Activated T-helper 2 cell treated with anti-CD3 and anti-CD28 coated beads, Interferon-gamma antibody, Interleukin-2, Interleukin-4, amounts not matched to agents 10 μg/mL and 5 μg/mL and 100 μg/mL, durations not matched to agents 14 hours and 24 hours and 36 hours (primary cell): ENCODE measurements at places on chromosomes 16 and 17. TPM values are rescaled to one million over a fixed set of nuclear protein-coding genes. Genes with fewer than 3 reads are reported as not detected.

DNA sequence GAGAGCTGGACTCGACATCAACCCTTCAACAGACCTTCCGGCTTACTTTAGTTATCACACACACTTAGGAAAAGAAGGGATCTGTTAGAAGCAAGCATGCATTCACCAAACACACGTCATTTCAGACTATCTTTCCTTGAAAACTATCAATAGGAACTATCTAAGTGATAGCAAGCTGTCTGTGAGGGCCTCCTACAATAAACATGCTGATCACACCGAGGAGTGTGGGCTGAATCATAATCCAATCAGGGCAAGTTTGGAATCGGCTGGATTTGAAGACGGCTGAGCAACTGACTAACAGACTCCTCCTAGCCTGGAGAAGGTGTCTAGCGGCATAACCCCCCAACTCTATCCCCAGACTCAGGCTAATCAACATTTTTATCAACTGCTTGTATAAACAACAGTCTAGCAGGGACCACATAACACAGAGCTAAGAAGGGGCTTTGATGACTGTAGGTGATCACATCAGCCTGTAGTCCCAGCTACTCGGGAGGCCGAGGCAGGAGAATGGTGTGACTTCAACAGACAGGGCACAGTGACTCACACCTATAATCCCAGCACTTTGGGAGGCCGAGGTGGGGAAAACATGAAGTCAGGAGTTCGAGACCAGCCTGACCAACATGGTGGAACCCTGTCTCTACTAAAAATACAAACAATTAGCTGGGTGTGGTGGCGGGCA is 14.1 kb downstream of the NXN start:
- no peaks in the 10 kb centered on the region for H3K36me3 ChIP-seq
- DNase-seq, result no peak
- H3K27me3 ChIP-seq, result peaks cover 18% of the 10 kb centered on the region
- H3K27ac ChIP-seq, result no peak overlapping the region
- no peaks in the 10 kb centered on the region for H3K4me1 ChIP-seq

GRCh38 chr17:47884905-47885730 is 10.9 kb upstream of the SP2 start:
- no peaks in the 10 kb centered on the region for H3K36me3 ChIP-seq
- H3K4me1 ChIP-seq, result no peaks in the 10 kb centered on the region
- DNase-seq, result no peak
- H3K27me3 ChIP-seq, result peaks cover 2% of the 10 kb centered on the region
- no peak overlapping the region for H3K27ac ChIP-seq
- H3K4me3 ChIP-seq, result no peak overlapping the region

GRCh38 chr17:31488982-31489294 is 97.5 kb downstream of the RAB11FIP4 start:
- no peaks in the 10 kb centered on the region for H3K27me3 ChIP-seq
- peak overlapping the region; percentile 93 for H3K4me3 ChIP-seq

- H3K36me3 ChIP-seq, result no peaks in the 10 kb centered on the region
- DNase-seq, result no peak
- no peaks in the 10 kb centered on the region for H3K27me3 ChIP-seq
- H3K4me1 ChIP-seq, result no peaks in the 10 kb centered on the region
- no peak overlapping the region for H3K27ac ChIP-seq
- no peak overlapping the region for H3K4me3 ChIP-seq
These were observed 41.6 kb downstream of the OR3A1 start for GRCh38 chr17:3256575-3256974.

GRCh38 chr17:28471531-28472342 is 1.7 kb upstream of the SLC13A2 start:
- DNase-seq, result no peak
- H3K4me1 ChIP-seq, result peaks cover 44% of the 10 kb centered on the region
- H3K4me3 ChIP-seq, result no peak overlapping the region
- no peaks in the 10 kb centered on the region for H3K36me3 ChIP-seq
- no peaks in the 10 kb centered on the region for H3K27me3 ChIP-seq
- H3K27ac ChIP-seq, result no peak overlapping the region

GRCh38 chr16:68229431-68230175 is 6.3 kb downstream of the ESRP2 start:
- no peaks in the 10 kb centered on the region for H3K27me3 ChIP-seq
- peaks cover 47% of the 10 kb centered on the region for H3K4me1 ChIP-seq
- no peak overlapping the region for H3K4me3 ChIP-seq
- DNase-seq, result no peak
- peaks cover 39% of the 10 kb centered on the region for H3K36me3 ChIP-seq

- no peak overlapping the region for H3K27ac ChIP-seq
- H3K27me3 ChIP-seq, result no peaks in the 10 kb centered on the region
- no peak for DNase-seq
- peaks cover 22% of the 10 kb centered on the region for H3K4me1 ChIP-seq
- no peaks in the 10 kb centered on the region for H3K36me3 ChIP-seq
- no peak overlapping the region for H3K4me3 ChIP-seq
These were observed 7.0 kb downstream of the ZNF843 start for GRCh38 chr16:31435341-31436220.

DNA sequence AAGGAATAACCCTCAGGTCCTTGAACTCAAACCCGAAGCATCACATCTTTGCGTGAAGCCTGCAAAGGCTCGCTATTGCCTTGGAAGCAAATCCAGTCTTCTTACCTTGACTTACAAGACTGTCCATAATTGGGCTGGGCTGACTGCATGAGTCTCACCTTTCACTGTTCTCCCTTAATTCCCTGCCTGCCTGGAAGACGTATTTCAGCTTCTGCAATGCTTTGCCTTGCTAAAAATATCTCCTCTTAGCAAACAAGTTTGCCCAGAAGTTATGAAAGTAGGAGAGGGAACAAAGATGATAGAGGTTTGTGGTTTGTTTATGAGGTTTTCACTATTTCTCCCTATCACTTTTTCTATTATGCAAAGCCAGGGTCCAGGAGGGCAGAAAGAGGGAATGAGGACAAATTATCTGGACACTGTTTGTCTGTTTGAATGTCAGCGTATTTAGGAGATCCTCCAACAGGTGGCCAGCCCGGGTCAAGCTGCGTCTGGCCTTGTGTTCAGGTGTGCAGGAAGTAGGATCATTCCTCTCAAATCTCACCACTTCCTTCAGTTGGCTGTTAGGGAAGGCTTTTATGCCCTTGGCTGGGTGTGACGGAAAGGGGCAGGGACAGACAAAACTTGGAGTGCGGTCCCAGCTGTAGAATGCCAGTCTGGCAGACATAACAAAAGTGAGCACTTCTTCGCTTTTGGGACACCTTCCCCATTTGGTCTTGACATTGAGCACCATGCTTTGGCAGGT is 488.9 kb downstream of the CDH13 start:
- no peak overlapping the region for H3K27ac ChIP-seq
- H3K4me1 ChIP-seq, result no peaks in the 10 kb centered on the region
- peaks cover 2% of the 10 kb centered on the region for H3K27me3 ChIP-seq

- no peak overlapping the region for H3K4me3 ChIP-seq
- H3K4me1 ChIP-seq, result peaks cover 36% of the 10 kb centered on the region
- H3K36me3 ChIP-seq, result peaks cover 42% of the 10 kb centered on the region
- H3K27me3 ChIP-seq, result no peaks in the 10 kb centered on the region
- no peak overlapping the region for H3K27ac ChIP-seq
These were observed 149.0 kb downstream of the CCDC182 start for GRCh38 chr17:57595947-57596695.

GRCh38 chr17:913207-913606 is 66.4 kb downstream of the NXN start:
- no peak for DNase-seq
- H3K4me3 ChIP-seq, result no peak overlapping the region
- H3K27ac ChIP-seq, result no peak overlapping the region
- H3K36me3 ChIP-seq, result no peaks in the 10 kb centered on the region
- H3K27me3 ChIP-seq, result peaks cover 4% of the 10 kb centered on the region

DNA sequence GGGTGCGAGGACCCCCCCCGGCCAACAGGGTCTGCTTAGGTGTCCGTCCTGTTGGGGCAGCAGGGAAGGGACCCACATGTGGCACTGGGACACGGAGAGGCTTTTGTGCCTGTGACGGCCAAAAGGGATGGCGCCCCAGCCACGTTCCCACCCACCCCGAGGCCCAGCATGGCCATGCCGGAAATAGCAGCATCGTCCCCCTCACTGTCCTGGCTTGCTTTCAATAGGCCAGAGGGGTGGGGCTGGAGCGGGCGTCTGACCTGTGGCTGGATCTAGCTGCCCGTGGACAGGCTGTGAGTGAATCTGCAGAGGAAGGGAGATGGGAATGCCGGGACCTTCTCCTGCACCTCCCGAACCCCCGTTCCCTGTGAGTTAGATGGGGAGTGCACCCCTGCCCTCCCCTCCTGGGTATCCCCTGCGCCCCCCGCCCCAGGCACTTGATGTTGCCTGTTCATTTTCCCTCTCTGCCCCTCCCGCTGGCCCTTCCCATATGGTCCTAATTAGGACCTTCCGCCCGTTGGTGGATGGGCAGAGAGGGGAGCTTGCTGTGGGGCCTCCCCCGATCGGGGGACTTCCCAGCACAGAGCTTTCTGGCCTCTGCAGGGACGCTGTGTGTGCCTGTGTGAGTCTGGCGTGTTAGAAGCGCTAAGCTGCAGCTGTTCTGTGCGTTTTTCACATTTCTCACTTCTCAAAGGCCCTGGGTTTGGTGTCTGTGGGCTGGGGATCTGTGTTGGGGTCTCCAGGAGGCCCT is 292.8 kb downstream of the SEC14L1 start:
- peak overlapping the region; percentile 62 for H3K27ac ChIP-seq
- peaks cover 77% of the 10 kb centered on the region for H3K4me1 ChIP-seq
- H3K36me3 ChIP-seq, result peaks cover 15% of the 10 kb centered on the region
- DNase-seq, result no peak

GRCh38 chr16:48526058-48526957 is 83.7 kb downstream of the N4BP1 start:
- no peaks in the 10 kb centered on the region for H3K27me3 ChIP-seq
- no peak overlapping the region for H3K4me3 ChIP-seq
- H3K4me1 ChIP-seq, result no peaks in the 10 kb centered on the region
- no peak overlapping the region for H3K27ac ChIP-seq

- H3K36me3 ChIP-seq, result no peaks in the 10 kb centered on the region
- DNase-seq, result peak; percentile 8
- no peak overlapping the region for H3K4me3 ChIP-seq
- H3K4me1 ChIP-seq, result no peaks in the 10 kb centered on the region
- no peaks in the 10 kb centered on the region for H3K27me3 ChIP-seq
These were observed 28.7 kb upstream of the GAS7 start for GRCh38 chr17:10226930-10227695.

GRCh38 chr17:18257268-18257981 is 1.1 kb downstream of the FLII start:
- H3K4me1 ChIP-seq, result peaks cover 25% of the 10 kb centered on the region
- peaks cover 49% of the 10 kb centered on the region for H3K36me3 ChIP-seq
- H3K4me3 ChIP-seq, result peak overlapping the region; percentile 100
- peak overlapping the region; percentile 91 for H3K27ac ChIP-seq
- DNase-seq, result no peak
- H3K27me3 ChIP-seq, result no peaks in the 10 kb centered on the region

DNA sequence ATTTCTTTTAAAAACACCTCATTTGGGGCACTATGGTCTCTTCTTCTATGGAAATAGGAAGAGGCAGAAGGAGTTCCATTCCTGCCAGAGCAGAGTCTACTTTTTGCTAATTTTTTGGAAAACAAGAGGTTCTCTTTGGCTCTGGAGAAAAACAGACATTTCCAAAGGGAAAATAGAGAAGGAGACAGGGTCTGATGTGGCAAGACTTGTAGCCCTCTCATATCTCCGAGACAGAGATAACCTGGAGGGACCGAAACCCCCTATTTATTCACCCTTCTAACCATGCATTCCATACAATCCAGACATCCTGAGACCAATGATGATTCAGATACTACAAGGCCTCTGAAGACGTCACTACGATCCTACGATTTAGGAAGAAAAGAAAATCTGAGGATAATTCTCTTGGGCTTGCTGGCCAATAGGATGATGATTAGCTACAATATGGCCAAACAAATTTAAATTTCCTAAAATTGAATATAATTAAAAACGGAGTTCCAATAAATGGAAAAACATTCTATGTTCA is 70.2 kb downstream of the HIC1 start:
- peaks cover 27% of the 10 kb centered on the region for H3K36me3 ChIP-seq
- H3K27ac ChIP-seq, result no peak overlapping the region
- no peak overlapping the region for H3K4me3 ChIP-seq
- H3K4me1 ChIP-seq, result peaks cover 29% of the 10 kb centered on the region

DNA sequence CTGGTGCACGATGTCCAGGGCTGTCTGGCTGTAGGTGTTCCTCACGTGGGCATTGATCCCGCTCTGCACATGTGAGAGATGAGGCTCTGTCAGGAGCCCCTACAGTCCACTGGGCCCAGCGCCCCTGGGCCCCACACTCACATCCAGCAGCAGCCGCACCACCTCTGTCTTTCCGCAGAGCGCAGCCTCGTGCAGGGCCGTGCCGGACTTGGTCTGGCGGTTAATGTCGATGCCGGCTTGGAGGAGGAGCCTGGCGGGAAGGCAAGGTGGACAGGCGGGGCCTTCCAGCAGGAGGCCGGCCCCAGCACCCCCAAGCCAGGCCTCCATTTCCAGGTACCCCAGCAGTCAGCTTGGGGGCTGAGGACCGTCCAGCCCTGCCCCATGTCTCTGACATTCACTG is 9.2 kb downstream of the CASKIN1 start:
- no peaks in the 10 kb centered on the region for H3K36me3 ChIP-seq
- no peak overlapping the region for H3K4me3 ChIP-seq
- H3K27ac ChIP-seq, result no peak overlapping the region
- no peak for DNase-seq

- H3K36me3 ChIP-seq, result peaks cover 25% of the 10 kb centered on the region
- H3K4me1 ChIP-seq, result peaks cover 3% of the 10 kb centered on the region
- no peak for DNase-seq
- H3K27ac ChIP-seq, result no peak overlapping the region
These were observed 5.8 kb downstream of the CHTF18 start for GRCh38 chr16:794091-794822.

The PFN1 gene
- total RNA-seq, result 1,460 and 1,475 TPM in 2 replicates

The GCGR gene
- total RNA-seq, result not detected in 2 replicates

The LGALS9C gene
- 0.34 and 0.91 TPM in 2 replicates for total RNA-seq

The CRYM gene
- total RNA-seq, result not detected in 2 replicates

The SPATA22 gene
- total RNA-seq, result not detected in 2 replicates
